T-helper 22 cell (primary cell): ENCODE measurements at places on chromosomes 7 and 10.

GRCh38 chr7:133185512-133185911 lies 67.4 kb upstream of the EXOC4 start:
- no peak for DNase-seq

DNA sequence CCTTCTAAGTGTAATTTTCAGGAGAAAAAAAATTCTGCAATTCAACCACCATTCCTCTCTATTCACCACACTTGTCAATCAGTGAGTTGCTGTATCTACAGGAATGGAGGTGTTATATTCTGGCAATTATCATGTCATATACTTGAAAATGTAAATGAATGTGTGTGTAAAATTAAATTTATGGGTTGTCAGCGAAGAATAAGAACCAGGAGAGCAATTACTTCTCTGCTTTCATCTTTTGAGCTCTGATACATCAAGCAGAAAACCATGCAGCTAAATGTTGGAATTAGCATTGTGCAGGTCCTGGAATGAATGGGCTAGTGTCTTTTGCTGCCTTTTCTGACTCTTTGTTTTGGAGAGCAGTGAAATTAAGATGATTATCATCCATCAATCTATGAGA lies 207.6 kb downstream of the FOXP2 start:
- no peak for DNase-seq

GRCh38 chr7:104156842-104157277 lies 51.0 kb downstream of the ORC5 start:
- DNase-seq = no peak

DNA sequence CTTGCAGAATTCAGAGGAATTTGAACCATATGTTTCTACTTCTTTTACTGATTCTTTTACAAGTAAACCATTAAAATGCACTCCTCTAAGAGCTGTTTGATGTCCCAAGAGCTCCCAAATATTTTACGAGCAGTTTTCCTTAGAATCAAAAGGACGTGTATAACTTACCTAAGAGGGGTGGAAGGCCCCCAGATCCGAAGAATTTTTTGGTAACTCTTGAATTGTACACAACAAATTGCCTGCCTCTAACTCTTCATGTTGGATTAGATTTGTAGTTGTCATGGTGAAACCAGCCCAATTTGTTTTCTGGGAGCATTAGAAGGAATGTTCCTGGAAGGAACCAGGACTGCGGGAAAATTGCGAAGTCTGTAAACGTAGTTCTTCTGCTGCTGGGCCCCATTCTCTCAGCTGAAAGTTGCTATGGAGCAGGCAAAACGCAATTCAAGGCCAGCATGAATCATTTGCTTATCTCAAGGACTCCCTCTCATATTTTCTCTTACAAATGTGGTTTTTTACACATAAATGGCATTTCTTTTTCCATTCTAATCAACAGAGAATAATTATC lies 124.8 kb upstream of the TMEM72 start:
- no peak for DNase-seq

- no peak for DNase-seq
Observed at GRCh38 chr10:43785252-43785651, 136.6 kb upstream of the ZNF32 start.

DNA sequence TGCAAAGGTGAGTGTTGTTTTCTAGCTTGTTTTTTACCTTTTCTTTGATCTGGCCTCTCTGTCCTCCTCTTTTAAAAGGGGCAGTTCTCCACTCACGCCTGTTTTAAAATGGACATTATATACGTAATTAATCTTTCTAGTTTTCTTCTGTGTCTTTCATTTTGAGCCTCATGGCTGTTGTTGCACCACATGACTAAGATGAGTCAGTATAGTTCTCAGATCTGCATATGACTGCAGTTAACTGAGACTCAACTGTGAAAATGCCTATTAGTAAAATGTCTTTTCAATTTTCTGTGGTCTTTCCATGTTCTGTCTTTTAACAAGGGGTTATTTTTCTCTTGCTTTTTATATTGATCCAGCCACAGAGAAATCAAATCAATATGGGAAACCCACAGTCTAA lies 296.1 kb downstream of the CDK14 start:
- no peak for DNase-seq

DNA sequence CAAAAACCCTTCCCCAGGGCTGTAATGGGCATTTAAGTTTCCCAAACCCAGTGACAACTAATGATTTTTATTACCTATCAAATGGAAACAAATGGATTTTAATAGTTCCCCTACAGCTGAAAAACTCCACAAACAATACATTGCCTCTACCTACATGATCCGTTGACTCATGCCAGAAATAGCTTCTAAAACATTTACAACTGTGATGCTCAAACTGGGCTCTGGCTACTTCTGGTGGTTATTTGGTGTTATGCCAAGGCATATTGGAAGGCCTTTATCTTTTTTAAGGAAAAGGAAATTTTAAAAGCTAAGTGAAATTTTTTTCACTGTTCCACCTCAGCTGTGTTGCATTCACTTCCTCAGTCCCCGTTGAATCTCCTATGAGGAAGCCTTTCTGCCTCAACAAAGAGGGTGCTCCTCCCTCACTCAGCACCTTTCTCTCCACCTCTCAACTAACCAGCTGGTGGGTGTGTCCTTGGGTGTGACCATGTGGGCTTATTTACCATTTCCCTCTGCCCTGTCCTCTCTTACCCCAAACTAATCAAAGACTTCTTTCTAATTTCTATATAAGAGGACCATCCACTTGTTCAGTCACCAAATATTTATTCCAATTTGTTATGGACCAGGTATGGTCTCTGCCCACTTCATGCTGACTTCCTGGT lies 82.9 kb downstream of the PRTFDC1 start:
- no peak for DNase-seq

GRCh38 chr10:75568450-75569130 lies 137.2 kb downstream of the LRMDA start:
- no peak for DNase-seq

- DNase-seq = no peak
Observed at GRCh38 chr10:60314069-60314940, 75.4 kb downstream of the ANK3 start.

DNA sequence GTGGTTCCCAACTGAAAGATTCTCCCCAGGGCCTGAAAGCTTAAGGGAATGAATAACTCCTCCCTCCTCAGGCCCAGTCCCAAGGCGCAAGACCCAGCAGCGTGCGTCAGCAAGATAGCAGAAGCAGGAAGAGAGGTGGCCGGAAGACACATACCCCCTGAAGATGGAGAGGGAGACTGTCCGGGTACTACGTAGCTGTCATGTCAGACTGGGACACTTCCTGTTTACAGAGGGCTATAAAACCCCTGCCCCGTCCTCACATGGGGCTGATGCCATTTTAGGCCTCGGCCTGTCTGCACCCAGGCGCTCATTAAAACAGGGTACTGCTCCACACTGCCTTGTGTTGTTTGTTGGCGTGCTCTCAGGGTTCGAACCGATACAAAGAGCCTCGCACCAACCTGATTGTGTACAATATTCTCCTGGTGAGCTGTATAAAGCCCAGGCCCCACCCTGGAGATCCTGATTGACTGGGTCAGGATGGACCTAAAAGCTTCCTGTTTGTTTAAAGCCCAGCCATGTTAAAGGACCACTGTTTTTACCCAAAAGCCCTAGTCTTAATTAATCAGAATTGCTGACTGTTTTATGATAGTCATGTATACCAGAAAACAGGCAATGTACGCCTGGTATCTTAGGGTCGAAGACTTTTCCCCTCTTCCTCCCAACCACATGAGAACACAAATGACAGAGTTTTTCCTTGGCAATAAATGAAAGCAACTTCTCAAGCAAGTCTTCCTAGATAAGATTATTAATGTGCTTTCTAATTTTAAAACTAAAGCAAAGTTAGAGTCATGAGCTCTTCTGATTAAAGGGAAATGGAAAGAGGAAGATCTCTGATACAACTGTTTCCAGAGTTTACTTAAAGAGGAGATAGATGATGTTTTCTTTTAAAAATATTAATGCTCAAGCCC lies 251.5 kb downstream of the DOCK4 start:
- DNase-seq = no peak

DNA sequence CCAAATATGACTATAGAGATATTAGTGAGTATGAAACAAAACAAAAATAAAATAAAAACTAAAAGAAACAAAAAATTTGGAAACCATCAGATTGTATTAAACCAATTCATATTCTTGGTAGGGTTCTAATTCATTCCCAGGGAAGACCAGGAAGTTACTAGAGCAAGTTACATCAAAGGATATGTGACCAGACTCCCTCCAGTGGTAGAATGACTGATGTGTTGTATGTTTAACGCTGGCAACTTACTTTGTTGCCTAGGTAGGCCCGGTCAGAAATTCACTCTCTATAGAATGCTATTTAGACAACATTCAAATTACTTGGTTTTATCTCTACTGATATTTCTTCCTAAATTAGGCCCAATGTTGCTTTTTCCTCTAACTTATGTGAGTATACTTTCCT lies 5.2 kb downstream of the PHYHIPL start:
- no peak for DNase-seq

DNA sequence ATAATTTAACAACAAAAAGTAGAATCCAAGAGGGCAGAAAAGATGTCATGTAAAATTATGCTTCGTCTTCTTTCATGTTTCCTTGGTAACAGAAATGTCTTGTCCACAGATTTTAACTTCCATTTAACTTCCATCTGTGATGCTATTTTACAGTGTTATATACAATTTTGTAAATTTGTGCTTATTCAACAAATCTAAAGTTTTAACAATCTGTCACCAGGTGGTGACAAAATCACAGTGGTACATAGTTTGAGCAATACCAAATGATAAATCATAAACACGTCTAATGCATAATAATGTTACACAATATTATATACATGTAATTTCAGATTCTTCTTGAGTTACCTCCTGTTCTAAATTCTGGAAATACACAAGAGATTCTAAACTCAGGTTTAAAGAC lies 784.4 kb upstream of the CELF2 start:
- DNase-seq = no peak

DNA sequence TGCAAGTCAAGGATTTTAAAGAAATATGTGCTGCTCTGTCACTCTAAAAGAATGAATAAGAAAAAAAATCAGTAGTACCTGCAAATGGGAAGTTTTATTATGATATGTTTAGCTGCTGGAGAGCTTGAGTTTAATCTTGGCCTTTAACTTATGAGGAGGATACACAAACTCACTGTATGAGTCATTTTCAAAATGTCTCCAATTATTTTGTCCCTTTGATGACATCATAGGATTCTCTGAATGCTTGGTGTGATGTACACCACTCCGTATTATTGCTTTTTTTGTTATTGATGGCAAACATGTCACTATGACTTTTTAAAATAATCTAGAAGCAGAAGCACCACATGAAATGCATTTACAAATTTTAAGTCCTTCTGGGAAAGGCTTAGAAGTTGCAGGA lies 125.8 kb downstream of the RALA start:
- DNase-seq = no peak

- DNase-seq = no peak
Observed at GRCh38 chr10:1809139-1809741, 71.9 kb upstream of the ADARB2 start.

GRCh38 chr10:132455441-132455971 lies 58.5 kb downstream of the PWWP2B start:
- DNase-seq = no peak

- no peak for DNase-seq
Observed at GRCh38 chr10:35040760-35041501, 49.2 kb downstream of the CUL2 start.

GRCh38 chr10:100739517-100740368 lies 5.6 kb upstream of the PAX2 start:
- DNase-seq = no peak

DNA sequence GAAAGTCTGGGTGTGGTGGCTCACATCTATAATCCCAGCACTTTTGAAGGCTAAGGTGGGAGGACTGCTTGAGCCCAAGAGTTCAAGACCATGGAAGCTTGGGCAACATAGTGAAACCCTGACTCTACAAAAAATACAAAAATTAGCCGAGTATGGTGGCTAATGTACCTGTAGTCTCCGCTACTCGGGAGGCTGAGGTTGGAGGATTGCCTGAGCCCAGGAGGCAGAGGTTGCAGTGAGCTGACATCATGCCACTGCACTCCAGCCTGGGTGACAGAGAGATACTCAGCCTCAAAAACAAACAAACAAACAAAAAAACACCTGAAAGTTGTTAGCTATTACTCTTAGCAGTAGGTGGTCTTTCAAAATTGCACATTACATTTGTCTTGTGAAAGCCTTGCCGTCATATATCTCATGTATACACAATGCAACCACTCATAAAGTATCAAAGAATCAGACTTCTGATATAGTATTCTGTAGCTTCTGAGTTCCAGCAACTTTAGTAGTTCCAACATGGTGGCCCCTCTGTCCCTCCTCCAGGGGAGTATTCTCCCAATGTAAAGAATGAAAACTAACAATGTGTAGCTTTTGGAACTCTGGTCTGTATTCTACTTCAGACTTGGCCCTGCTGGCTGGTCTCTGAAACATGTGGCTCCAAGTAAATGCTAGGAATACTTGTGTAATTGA lies 101.5 kb downstream of the ZNF92 start:
- DNase-seq = no peak

DNA sequence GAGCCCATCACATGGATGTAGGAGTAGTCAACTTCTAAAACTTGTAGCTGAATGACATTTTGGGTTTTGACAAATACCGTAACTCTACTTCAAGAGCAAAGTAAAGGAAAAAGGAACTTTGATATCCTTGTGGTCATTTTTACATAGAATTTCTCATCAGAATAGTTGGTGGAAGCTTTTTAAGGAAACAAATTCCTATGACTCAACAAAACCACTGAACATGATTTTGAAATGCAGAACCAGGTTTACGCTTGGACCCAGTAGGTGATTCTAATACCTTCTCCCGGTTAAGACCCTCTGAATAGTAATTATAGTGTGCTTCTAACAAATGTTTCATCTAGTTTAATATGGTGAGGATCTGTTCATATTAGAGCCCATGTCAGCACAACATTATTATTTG lies 307.8 kb downstream of the GPR37 start:
- DNase-seq = no peak

- no peak for DNase-seq
Observed at GRCh38 chr7:15643000-15643705, 43.3 kb downstream of the MEOX2 start.

- DNase-seq = no peak
Observed at GRCh38 chr10:102801978-102802377, 35.2 kb downstream of the CYP17A1 start.
